Lower lobe of right lung (tissue), 2 donors: ENCODE measurements at places on chromosomes 4 and X. TPM values are rescaled to one million over a fixed set of nuclear protein-coding genes. Genes with fewer than 3 reads are reported as not detected.

The GCNA gene
- total RNA-seq, result 2.1 TPM

The TLR8 gene
- total RNA-seq, result 35.4 TPM

The ATOH1 gene
- total RNA-seq, result not detected

The EPHA5 gene
- 0.09 TPM for total RNA-seq

The RAPGEF2 gene
- 66.4 TPM for total RNA-seq
